ENCODE measurements at places on chromosomes 11 and 22.
A peak's percentile ranks its signal among the peaks of the same experiment; 100 is the strongest.

GRCh38 chr11:102836290-102836875 is 7.0 kb downstream of the MMP3 start:
- no peak for DNase-seq

DNA sequence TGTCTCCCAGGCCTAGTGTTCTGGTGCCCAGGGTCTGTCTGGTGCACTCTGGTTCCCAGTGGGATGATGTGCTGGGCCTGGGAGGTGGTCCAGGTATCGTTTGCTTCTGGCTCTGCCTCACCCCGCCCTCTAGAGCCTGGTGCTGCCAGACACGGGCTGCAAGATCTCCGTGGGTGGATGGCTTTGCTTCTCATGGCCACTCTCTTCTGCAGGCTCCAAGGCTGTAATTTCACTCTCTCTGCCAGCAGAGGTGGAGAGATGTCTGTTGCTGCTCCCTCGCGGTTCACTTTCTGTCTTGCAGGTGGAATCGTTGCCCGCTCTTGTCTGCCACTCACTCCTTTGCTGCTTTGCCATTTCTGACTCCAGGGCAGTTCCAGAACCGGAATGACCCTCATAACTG is 13.4 kb downstream of the NADSYN1 start:
- no peak for DNase-seq

DNA sequence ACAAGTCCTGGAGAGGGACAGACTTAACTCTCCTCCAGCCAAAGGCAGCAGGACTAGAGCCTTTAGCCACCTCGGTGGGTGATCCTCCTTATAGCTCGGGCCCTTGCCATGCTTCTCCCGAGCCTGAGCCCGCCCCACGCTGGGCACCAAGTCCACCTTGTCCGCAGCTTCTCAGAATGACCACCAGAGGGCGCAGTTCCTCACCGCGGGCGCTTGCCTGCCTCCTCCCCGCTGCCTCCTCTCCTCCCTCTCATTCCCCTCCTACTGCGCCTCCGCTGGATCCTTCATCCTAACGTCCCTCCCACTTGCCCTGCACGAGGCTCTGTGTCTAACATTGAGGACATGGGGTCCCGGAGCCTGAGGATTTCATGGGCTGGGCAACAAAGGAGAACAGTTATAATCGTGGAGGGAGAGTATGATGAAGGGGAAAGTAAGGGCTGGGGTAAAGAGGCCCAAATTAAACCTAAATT is 11.3 kb upstream of the MOGAT2 start:
- peak; percentile 21 for DNase-seq

DNA sequence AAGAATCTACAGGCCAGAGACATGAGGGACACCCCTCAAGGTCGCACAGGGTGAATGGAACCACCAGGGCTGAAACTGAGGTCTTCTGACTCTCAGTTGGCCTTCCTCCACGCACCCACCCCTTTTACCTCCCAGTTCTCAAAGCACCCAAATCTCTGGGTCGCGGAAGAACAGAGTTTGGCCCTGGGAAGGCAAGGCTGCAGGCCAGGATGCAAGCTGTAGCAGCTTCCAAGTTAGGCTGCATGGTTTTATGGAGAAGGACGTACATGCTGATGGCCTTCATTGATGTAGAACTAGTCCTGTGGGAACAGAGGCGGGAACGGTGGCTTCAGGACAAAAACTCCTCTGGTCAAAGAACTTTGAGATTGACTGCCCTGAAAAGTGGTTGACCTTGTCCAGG is 143.5 kb upstream of the B3GAT1 start:
- no peak for DNase-seq

GRCh38 chr11:102591160-102591718 is 33.9 kb downstream of the MMP20 start:
- no peak for DNase-seq

- no peak for DNase-seq
Measured at GRCh38 chr11:119741369-119742262, 12.6 kb upstream of the NECTIN1 start.

DNA sequence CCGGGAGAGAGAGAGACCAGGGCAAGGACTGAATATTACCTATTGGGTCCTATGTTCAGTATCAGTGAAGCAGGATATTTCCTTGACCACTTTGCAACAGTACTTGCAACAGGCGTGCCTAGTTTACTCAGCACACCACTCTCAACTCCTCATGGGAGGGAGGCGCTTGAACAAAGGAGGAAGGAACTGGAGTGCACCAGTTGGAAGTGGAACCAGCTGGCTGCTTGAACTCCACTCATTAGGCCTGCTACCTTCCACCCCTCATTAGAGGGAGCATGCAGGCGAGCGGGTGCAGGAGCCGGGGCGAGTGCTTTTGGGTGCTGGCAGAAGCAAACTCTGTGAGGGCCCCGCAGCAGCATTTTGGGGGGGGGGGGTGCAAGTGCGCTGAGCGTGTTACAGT is 1369.6 kb upstream of the RAG2 start:
- DNase-seq = no peak

- no peak for DNase-seq
Measured at GRCh38 chr11:31887180-31887579, 76.1 kb upstream of the PAX6 start.

DNA sequence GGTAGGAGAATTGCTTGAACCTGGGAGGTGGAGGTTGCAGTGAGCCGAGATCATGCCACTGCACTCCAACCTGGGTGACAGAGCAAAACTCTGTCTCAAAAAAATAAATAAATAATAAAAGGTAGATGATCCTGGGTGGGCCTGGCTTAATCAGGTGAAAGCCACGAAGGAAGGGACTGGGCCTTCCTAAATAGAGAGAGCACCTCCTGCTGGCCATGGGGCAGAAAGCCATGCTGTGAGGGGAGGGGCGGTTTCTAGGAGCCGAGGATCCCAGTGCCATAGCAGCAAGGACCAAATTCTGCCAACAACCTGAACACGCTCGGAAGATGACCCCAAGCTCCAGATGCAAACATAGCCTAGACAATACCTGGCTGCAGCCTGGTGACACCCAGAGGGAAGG is 24.5 kb upstream of the DGKZ start:
- no peak for DNase-seq

DNA sequence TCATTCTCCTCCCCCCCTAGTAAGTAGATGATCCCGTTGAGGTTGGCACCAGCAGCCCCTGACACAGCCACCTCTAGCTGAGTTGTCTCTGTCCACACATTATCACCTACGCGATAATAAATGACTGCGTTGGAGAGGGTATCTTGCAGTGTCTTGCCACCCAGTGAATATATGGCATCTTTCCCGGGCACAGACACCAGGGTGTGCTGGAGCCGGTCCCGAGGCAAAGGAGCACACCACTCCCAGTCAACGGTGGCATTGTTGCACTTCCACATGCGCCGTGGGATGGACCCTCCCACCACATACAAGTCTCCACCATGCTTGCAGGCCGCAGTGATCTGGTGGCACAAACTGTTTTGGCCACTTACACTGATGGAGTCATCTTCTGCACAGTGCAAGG is 5.4 kb downstream of the KBTBD4 start:
- DNase-seq = no peak

DNA sequence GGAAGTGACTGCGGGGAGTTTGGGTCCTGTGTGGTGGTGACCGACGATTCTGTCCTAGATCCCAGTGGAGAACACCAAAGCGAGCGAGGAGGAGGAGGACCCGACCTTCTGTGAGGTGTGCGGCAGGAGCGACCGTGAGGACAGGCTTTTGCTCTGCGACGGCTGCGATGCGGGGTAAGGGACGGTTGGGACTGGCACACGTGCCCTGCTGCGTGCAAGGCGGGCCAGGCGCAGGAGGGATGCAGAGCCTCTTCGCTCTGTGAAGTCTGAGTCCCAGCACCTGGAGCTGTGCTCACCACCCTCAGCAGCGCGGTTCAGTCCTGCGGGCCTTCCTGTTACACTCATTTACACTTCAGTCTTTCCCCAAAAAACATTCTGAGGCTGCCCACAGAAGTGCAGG is 16.2 kb downstream of the PHRF1 start:
- DNase-seq = no peak

GRCh38 chr22:37559901-37560607 is at the start of gene CDC42EP1:
CDC42EP1 (plus strand) TSS chr22:37560480; CDS start chr22:37566350, 5,870 bp downstream.
- DNase-seq = no peak

DNA sequence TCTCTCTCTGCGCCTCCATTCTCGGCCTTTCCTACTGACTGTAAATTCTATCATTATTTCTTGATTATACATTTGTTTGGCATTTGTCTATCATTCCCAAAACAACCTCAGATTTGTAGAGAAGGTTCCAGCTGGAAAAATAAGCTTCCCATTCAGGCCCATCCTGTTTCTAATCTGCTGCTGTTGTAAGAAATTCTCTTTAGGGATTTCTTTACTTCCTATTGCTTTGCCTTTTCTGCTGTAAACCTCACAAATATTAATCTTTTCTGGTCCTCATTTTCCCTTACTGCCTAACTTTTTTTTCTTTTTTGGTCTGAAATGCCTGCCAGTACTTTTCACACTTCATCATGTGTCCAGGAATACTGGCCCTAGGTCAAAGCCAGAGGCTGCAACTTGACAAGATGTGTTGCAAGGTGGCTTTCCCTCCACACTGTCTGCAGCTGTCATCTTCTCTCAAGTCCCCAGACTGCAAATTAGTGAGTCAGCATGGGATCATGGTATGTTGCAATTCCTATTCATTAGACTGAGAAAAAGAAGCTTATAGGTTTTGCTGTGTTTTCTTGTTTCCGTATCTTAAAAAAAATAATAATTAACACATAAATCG is 858.7 kb upstream of the CHORDC1 start:
- DNase-seq = peak; percentile 17

- no peak for DNase-seq
Measured at GRCh38 chr11:34345540-34345876, 12.3 kb downstream of the ABTB2 start.

DNA sequence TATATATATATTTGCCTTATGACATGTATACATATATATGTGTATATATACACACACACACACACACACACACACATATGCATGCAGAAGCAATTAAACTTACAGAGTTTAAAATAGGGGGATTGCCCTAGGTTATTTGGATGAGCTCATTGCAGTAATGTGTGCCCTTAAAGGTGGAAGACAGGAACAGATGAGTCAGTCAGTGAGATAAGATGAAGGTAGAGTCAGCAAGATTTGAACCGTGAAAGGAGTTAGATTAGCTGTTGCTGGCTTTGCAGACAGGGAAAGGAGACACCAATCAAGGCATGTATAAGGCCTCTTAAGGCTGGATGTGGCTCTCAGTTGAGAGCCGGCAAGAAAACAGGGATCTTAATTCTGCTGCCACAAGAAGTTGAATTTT is 902.4 kb upstream of the RAG2 start:
- peak; percentile 17 for DNase-seq

- no peak for DNase-seq
Measured at GRCh38 chr11:126506789-126507188, 151.3 kb downstream of the ST3GAL4 start.

DNA sequence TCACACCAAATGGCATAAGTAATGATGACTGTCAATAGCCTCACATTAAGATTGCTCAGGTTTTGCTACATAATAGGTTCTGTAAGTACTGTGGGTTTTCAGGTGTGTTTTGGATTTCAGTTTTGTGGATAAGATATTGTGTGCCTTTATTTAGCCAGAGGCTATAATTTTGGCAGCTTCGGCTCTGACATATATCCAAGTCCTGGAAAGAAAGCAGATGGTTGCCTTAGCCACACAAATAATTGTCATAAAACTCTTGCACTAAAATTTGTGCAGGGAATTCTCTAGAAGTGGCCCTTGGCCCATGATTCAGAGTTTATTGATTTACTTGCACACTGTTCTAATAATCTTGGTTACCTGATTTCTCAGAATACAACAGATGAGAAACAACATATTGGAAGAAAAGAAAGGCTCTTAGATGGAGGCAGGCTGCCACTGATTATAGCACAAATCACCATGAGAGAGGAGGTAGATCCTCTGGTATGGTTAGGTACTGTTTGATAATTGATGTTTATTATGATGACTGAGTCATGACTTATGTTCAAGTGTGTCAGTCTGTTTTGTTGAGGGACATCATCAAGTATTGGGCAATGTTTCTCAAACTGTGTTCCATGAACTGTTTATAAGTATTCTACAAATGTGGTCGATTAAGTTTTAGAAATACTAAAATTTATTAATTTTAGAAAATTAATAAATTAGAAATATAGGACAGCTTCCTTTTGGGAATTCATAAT is 9.6 kb downstream of the REXO2 start:
- no peak for DNase-seq

DNA sequence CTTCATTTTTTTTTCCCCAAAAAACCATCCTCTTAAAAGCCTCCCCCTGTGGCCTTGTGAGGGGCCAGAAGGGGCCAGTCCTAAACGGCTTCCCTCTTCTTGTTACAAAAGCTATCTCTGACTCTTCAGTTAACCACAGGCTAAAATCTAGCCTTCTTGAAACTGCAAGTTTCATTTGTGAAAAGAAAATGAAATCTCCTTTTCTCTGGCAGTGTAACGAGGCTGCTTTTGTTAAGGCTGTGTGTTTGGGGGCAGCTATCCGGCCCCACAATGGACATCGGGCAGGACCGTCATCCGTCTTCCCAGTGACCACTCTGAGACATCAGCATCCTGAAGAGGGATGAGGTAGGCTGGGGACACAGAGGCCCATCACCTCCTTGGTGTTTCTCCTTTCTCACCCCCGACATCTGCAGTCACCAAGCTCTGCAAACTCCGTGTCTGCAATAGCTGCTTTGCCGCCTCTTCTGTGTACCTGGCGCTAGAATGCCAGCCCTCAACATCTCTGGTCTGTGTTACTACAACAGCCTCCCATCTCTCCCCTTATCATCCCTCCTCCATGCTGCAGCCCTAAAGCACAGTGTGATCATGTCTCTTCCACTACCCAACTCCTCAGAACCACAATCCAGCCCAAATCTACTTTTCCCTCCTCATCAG is 94.0 kb downstream of the RCN1 start:
- no peak for DNase-seq

DNA sequence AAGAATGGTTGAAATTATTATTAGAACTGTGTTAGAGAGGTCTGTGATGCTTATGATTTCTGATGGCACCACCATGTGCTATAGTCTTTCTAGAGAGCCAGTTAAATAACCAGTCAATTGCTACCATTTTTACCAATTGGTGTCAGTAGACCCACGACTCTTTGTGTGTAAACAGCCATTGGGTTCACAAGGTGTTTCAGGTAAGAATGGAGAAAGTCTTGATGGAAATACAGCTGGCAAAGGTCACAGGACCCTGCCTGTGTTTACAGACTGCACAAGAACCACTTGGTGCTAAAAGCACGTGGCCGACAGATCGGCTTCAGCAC is 30.5 kb upstream of the OR10G7 start:
- DNase-seq = no peak

DNA sequence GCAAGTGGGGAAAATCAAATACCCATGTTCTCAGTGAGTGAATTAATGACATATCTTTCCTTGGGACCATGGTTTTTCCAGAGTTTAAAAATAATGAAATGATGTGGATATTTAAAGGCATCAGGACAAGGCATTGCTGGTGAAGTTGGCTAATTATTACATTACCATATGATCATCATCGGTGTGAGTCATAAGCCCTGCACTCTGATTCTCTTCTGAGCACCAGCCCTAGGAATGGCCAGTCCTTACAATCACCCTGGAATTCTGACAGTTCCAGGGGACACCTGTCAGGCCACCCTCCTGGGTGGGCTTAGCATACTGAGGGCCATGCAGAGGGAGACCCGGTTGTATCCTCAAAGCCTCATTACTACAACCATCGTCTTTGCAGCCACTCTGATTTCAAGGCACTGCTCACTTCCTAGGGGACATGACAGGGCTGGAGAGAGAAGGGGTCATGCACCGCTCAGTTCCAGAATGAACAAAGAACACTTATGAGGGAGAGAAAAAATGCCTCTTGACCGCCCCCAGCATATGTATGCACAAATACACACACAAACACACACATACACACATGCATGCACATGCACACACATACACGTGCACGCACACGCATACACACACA is 365.0 kb downstream of the MIAT start:
- no peak for DNase-seq

Measured in keratinocyte (primary cell).